Substantia nigra (tissue), 51 donors: ENCODE measurements at places on chromosomes 6 and 20.

GRCh38 chr6:38404900-38405556 lies 234.7 kb downstream of the BTBD9 start:
- DNase-seq = no peak

DNA sequence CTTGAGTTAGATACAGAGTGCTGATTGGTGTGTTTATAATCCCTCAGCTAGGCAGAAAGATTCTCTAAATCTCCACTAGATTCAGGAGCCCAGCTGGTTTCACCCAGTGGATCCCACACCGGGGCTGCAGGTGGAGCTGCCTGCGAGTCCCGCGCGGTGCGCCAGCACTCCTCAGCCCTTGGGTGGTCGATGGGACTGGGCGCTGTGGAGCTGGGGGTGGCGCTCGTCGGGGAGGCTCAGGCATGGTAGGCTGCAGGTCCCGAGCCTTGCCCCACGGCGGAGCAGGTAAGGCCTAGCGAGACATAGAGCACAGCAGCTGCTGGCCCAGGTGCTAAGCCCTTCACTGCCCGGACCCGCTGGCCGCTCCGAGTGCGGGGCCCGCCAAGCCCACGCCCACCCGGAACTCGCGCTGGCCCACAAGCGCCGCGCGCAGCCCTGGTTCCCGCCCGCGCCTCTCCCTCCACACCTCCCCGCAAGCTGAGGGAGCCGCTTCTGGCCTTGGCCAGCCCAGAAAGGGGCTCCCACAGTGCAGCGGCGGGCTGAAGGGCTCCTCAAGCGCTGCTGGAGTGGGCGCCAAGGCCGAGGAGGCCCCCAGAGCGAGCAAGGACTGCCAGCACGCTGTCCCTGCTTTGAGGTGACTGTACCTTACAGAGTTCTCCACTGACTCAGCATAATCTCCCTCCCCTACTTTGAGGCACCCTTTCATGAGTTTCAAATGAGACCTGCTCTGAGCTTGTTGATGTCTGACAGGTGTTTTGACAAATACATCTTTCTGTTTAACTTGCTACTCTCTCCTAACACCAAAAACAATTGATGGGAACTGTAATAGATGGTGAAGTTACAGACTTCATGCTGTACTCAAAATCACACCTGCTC lies 3.9 kb upstream of the SSR1 start:
- no peak for DNase-seq

DNA sequence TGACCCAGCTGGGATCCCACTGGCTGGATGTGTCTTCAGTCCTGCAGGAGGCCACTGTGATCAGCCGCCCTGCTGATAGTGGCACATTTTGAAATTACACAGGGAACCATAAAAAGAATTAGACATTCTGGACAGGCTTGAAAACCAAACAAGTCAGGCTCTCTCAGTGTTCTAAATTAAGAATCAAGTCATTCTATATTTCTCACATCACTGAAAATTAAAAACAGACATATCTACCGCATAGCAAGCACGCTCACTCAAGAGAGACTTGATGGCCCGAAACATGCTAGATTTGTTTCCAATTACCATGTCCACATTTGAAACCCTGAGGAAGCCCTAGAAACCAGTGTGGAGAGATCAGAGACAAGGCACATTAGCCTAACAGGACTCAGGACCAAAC lies 57.7 kb downstream of the NFATC2 start:
- DNase-seq = no peak

- no peak for DNase-seq
Observed at GRCh38 chr6:124983383-124984083, 21.3 kb downstream of the RNF217 start.

DNA sequence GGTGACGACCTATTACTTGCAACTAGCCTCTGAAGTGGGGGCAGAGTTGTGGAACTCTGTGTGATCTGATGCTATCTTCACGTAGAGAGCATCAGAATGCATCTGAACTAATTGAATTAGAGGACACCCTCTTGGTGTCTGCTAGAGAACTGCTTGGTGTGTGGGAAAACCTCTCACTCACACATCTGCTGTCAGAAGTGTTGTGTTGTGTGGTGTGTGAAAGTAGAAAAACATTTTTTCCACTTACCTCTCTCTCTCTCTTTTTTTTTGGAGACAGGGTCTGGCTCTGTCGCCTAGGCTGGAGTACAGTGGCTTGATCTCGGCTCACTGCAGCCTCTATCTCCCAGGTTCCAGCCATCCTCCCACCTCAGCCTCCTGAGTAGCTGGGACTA lies 90.0 kb downstream of the CHMP4B start:
- DNase-seq = no peak
